ENCODE measurements at places on chromosomes 5 and 9.

DNA sequence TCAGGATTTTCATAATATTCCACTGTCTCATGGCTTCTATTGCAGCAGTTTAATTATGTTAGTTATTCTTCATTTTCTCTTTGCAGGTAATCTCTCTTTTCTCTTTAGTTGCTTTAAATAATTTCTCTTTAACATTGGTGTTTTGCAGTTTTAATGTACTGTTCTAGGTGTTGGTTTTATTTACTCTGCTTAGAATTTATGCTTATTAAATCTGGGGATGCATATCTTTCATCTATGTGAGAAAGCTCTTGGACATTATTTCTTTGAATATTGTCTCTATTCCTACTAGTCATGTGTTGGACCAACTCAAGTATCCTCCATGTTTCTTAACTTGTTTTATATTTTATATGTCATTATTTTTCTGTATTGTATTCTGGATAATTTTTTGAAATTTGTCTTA, 218.7 kb upstream of the TUT7 start:
- no peak for DNase-seq

- DNase-seq: no peak
Observed at GRCh38 chr5:31157720-31158119, 35.8 kb upstream of the CDH6 start.

GRCh38 chr5:149046196-149046829, 16.5 kb downstream of the SH3TC2 start:
- no peak for DNase-seq

DNA sequence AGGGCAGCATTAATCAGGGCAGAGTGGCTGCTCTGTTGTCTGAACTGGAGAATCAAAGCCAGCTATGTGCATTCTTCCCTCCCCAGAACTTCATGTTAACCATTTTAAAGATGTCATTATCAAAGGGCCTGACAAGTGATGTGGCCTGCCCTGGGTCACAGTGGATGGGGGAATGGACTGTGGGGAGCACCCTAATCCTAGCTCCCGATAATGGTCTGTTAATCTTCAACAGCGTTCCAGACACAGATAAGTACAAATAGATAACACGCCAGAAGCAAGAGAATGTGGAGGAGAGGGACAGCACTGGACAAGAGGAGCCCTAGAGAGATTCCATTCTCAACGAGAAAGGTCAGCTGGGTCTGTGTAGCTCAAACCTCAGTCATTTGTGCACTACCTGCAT, 77.5 kb downstream of the DPYSL3 start:
- no peak for DNase-seq

GRCh38 chr9:97744710-97745708, 47.9 kb upstream of the XPA start:
- no peak for DNase-seq

GRCh38 chr5:116668390-116668789, 93.8 kb upstream of the SEMA6A start:
- DNase-seq: no peak

GRCh38 chr9:125810161-125810560, 63.0 kb downstream of the PBX3 start:
- no peak for DNase-seq

GRCh38 chr5:177446200-177447065, at the start of gene PRR7:
Gene PRR7, plus strand, starts transcription at chr5:177446814. Its CDS starts 8,254 bp downstream, at chr5:177455068.
- peak; percentile 88 for DNase-seq

DNA sequence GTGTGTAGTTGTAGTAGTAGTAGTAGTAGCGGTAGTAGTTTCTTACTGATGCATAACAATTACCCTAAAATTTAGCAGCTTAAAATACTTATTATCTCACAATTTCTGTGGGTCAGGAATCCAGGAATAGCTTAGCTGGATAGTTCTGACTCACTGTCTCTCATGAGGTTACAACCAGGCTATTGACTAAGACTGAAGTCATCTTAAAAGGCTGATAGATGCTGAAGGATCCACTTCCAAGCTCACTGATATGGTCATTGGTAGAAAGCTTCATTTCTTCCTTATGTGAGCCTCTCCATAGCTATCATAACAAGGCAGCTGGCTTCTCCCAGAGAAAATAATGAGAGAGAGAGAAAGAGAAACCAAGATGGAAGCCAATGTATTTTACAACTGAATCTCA, 147.5 kb upstream of the FBXL17 start:
- DNase-seq: peak; percentile 55

- DNase-seq: no peak
Observed at GRCh38 chr5:59328709-59329296, 564.7 kb downstream of the PDE4D start.

- DNase-seq: peak; percentile 82
Observed at GRCh38 chr5:102778478-102778877, 23.4 kb downstream of the PAM start.

- no peak for DNase-seq
Observed at GRCh38 chr5:171416160-171417049, 3.0 kb upstream of the FGF18 start.

GRCh38 chr9:81375187-81376100, 313.9 kb downstream of the TLE1 start:
- DNase-seq: no peak

- no peak for DNase-seq
Observed at GRCh38 chr9:13911473-13911872, 402.5 kb downstream of the NFIB start.

All from AG08395 (cell line).